NCI-H460 (cell line): ENCODE measurements at places on chromosomes 5 and 9. TPM values are rescaled to one million over a fixed set of nuclear protein-coding genes. Genes with fewer than 3 reads are reported as not detected.

HTR4 gene
- total RNA-seq: not detected in 2 replicates

LHX2 gene
- total RNA-seq: 4.6 and 5.5 TPM in 2 replicates

GRCh38 chr5:138653502-138653901 lies 78.3 kb upstream of the HSPA9 start:
- peak; percentile 16 for DNase-seq

GRCh38 chr5:177232761-177233160 lies 70.8 kb downstream of the RAB24 start:
- no peak for DNase-seq

PCDHB9 gene
- 0.40 and 0.69 TPM in 2 replicates for total RNA-seq

GRCh38 chr9:5459289-5459829 lies 9.0 kb downstream of the CD274 start:
- DNase-seq: no peak

TTC23L gene
- 0.12 TPM in 1 of 2 replicates, not detected in the other for total RNA-seq

DNA sequence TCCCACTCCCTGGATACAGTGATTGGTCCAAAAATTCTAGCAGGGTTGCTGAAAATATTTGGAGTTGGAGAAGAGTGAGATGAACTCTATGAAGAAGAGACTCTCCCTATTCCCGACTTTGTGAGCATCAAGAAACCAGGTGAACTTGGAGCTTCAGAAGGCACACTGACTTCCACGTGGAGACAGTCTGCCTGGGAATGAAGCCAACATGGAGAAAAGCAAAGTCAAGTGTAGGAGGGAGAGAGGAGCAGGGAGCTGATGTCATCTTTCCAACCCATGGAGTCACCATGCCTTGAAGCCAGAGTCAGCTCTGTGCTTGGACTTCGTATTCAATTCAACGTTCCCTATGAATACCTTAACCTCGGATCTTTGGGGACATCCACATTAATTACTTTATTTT lies 125.1 kb downstream of the NPR3 start:
- no peak for DNase-seq

NKD2 gene
- total RNA-seq: 3.3 and 5.0 TPM in 2 replicates
